K562 (cell line): ENCODE measurements at places on chromosomes 16 and 17. TPM values are rescaled to one million over a fixed set of nuclear protein-coding genes. Genes with fewer than 3 reads are reported as not detected.

DNA sequence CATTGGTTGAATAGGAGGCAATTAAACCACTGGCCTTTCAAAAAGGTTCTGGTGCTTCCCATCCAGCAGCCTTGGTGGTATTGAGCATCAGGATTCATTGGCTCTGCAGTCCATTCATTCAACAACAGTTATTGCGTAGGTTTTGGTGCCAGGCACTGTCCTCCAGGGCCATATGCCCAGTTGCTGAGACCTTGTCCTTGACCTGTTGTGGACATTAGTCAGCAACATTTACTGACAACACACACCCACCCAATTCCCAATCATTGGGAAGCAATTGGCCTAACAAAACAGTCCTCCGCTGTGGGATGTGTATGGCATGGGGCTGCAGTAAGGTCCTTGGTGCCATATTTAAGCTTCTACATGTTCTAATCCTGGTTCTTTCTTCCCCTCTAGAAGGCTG is 82.2 kb downstream of the AXIN2 start:
- no peak for DNase-seq

Gene GP1BA
- not detected in 2 replicates for polyA plus RNA-seq

GRCh38 chr17:12358477-12358876 is 307.2 kb upstream of the MYOCD start:
- DNase-seq: no peak

Gene SDR42E2
- not detected in 2 replicates for polyA plus RNA-seq

Gene SLFN14
- polyA plus RNA-seq: 2.6 and 3.1 TPM in 2 replicates

DNA sequence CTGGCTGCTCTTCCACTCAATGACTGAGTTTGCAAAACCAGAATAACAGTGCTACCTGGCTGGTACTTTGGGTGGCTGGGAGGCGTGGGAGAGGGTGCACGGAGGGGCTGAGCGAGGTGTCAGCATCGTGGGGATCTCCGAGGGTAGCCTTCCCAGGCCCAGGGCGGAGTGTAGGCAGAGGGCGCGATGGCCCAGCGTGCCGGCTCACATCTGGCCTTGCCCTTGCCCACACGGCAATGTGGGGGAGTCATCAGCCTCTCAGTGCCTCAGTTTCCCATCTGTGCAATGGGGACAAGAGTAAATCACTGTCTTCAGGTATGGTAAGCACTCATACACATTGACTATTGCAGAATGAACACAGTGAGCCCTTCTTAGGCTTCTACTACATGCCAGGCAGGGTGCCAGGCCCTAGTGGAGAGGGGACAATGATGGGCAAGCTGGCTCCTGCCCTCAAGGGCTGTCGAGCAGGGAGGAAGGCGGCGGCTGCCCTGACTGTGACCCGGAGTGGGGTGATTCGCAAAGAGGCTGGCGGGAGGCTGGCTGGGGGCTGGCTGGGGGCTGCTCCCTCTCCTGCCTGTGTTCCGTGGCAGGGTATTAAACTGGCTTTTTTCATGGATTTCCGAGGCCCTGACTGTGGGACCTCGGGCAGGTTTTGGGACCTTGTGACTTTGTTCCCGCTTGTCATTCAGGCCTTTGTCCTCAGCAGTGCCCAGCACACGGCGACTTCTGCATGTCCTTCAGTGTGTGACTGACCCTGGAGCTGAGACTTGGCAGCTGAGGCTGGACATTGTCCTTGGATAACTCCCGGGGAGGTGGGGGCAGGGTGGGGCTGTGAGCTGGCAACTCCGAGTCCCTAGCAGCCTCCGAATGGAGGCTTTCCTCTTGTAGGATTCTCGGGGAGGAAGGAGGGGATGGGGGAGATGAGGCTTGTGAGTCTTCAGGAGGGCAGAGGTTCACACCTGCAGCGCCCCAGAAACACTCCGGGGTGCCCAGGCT is 243.1 kb downstream of the SEC14L1 start:
- DNase-seq: no peak

DNA sequence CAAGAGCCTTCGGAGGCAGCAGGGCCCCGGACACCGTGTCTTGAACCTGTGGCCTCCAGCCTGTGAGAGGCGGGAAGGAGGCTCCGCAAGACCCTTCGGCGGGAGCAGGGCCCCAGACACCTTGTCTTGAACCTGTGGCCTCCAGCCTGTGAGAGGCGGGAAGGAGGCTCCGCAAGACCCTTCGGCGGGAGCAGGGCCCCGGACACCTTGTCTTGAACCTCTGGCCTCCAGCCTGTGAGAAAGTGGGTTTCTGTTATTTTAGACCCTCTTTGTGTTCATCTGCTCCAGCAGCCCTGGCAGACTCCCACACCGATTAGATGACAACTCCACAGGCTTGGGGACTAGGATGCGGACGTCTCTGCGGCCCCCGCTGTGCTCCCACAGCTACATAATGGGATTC is 30.0 kb downstream of the FBXO31 start:
- DNase-seq: no peak

DNA sequence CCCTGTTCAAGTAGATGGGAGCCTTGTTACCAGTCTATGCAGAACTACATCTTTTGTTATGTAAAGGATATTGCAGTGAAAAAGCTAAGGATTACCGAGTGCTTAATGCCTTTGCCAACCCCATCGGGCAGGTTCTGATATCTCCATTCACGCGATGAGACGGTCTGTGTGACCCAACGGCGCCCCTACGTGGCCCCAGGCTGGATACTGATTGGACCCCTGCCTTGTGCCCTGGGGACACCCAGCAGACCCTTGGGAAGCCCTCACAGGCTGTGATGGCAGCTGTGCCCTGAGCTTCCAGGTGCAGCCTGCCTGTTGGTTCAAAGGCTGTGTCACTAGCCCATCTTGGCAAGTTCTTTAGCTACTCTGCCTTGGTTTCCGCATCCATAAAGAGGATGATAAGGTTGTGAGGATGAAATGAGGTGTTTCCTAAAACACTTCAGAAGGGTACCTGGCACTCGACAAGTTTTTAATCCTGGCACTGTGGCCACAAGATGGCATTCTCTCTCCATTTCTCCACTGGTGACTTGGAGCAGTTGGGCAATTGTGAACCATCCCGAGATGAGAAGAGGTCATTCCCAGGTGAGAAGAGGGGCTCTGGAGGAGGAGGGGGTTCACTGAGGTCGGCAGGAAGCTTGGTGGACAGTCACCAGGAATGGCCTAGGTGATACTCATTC is 33.6 kb downstream of the HAPSTR1 start:
- DNase-seq: no peak

GRCh38 chr16:29745853-29746345 is at the start of gene C16orf54:
Gene C16orf54, minus strand, starts transcription at chr16:29745990. Its CDS starts 1,039 bp downstream, at chr16:29744951.
- no peak for DNase-seq

DNA sequence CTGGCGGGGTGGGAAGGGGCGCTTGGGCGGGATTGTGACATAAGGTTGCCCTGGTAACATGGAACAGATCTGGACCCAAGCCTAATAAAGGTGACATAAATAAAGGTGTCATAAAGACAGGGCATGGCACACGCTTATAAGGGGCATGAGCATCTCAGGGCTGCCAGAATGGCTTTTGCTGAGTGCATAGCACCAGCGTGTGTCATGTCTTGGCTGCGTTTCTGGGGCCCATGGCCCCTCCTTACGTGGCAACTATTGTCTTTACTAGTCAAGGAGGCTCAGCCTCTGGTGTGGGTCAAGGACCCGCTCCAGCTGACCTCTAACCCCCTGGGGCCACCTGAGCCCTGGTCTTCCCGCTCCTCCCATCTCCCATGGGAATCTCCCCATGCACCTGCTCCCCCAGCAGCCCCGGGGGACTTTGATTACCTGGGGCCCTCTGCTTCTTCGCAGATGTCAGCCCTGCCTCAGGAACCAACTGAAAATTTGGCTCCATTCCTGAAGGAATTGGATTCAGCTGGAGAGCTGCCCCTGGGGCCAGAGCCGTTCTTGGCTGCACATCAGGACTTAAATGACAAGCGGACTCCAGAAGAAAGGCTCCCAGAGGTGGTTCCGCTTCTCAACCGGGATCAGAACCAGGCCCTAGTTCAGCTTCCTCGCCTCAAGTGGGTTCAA is 13.9 kb downstream of the LRRC37B start:
- DNase-seq: no peak

- peak; percentile 89 for DNase-seq
Measured at GRCh38 chr16:681746-682427, 1.7 kb downstream of the STUB1 start.

- DNase-seq: no peak
Measured at GRCh38 chr17:56206351-56206750, 53.1 kb downstream of the ANKFN1 start.

Gene EFCAB5
- 0.04 TPM in 1 of 2 replicates, not detected in the other for polyA plus RNA-seq

Gene TM4SF5
- not detected in 2 replicates for polyA plus RNA-seq

Gene PRSS33
- polyA plus RNA-seq: not detected in 2 replicates

GRCh38 chr16:5598793-5599192 is 501.2 kb upstream of the EEF2KMT start:
- DNase-seq: no peak

- peak; percentile 77 for DNase-seq
Measured at GRCh38 chr17:82236142-82236971, 7.5 kb downstream of the SLC16A3 start.

- peak; percentile 73 for DNase-seq
Measured at GRCh38 chr17:81409190-81409935, 14.1 kb downstream of the BAHCC1 start.

DNA sequence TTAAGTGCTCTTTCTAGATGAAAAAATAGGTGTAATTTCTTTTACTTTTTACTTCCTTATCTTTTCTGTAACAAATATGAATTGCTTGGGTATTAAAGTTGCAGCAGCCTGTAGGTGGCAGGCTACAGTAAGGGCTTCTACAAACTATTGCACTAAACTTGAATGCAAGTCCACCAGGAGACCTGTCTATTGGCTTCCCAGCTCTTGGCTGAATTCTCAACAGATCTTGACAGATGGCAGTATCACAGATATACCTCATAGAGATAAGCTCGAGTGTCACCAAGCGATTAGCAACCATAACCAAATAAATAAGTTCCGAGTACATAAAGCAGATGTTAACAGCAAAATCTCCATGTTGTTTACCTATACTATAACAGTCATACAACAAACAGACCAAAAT is 5.9 kb downstream of the BBS2 start:
- peak; percentile 50 for DNase-seq

GRCh38 chr17:82962163-82962720 is 117.2 kb upstream of the METRNL start:
- DNase-seq: no peak

Gene RNF43
- 1.4 TPM in 2 replicates for polyA plus RNA-seq

DNA sequence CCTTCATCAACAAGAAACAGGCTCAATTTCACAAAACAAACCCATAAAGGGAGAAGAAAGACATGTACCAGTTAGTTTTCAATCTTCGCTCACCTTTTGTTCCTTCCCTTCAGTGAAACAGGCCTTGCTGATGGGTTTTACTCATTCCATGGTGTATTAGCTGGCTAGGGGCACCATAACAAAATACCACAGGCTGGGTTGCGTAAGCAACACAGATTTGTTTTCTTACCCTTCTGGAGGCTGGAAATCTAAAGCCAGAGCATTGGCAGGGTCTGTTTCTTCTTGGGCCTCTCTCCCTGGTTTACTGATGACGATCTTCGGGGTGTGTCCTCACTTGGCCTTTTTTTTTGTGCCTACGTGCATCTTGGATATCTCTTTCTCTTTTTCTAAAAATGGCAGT is 383.4 kb upstream of the RBFOX1 start:
- no peak for DNase-seq

DNA sequence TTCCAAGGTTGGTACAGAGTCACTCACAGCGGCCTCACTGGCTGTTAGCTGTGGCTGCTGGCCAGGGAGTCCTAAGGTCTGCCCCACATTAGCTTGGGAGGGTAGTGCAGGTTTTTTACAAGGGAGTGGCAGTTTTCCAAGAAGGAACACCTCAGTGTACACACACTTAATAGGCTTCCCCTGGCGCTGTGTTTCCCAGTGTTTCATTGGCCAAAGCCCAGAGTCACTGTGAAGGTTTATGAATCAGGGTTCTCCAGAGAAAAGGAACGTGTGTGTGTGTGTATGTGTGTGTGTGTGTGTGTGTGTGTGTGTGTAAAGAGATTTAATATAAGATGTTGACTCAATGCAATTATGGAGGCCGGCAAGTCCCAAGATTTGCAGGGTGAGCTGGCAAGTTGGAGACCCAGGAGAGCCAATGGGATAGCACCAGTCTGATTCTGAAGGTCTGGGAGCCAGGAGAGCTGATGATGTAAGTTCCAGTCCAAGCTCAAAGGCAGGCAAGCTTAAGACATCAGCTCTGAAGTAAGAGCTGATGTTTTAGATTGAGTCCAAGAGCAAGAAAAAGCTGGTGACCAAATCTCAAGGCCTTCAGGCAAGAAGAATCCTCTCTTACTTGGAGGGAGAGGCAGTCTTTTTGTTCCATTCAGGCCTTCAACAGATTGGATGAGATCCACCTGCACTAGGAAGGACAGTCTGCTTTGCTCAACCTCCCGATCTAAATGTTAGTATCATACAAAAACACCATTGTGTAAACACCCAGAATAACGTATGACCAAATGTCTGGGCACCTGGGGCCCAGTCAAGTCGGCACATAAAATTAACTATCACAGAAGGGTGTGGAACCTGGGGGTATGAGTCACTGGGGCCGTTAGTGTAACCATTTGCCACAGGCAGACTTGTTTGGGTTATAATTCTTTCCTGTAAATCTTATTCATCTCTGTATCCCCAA is 206.8 kb downstream of the PRKCA start:
- peak; percentile 30 for DNase-seq

DNA sequence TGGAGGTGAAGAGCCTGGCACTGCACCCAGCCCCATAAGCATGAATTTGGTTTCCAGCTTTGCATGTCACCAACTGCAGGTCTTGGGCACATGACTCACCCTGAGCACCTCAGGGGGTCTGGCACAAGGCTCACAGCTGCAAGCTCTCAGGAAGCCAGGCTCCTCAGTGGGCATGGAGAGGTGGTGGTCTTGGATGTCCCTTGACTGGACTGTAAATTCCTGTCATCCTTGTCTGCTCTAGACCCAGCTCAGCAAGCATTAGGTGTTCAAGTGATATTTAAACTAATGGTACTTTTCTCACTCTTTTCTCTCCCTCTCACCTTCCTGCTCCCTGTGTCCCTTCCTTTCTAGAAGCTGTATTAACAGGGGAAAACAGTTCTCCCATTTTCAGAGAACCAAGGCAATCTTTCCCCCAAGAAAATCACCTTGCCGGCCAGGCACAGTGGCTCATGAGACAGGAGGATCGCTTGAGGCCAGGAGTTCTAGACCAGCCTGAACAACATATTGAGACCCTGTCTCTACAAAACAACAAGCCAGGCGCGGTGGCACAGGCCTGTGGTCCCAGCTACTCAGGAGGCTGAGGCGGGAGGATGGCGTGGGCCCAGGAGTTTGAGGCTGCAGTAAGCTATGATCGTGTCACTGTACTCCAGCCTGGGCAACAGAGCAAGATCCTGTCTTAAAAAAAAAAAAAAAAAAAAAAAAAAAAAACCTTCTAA is 5.1 kb upstream of the KIFC3 start:
- DNase-seq: no peak

GRCh38 chr17:43383826-43384475 is 14.8 kb upstream of the ARL4D start:
- no peak for DNase-seq

- no peak for DNase-seq
Measured at GRCh38 chr16:49499869-49500610, 126.4 kb downstream of the C16orf78 start.

DNA sequence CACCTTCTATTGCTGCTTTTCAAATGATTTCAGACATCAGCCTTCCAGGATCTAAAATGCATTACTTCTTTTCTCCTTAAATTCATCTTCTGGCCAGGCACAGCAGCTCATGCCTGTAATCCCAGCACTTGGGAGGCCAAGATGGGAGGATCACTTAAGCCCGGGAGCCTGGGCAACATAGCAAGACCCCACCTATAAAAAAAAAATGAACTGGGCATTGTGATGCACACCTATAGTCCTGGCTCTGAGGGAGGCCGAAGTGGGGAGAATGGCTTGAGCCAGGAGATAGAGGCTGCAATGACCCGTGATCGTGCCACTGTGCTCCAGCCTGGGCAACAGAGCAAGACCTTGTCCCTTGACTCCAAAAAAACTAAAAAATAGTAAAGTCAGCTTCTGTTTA is 208.5 kb downstream of the SPECC1 start:
- no peak for DNase-seq

GRCh38 chr16:5775916-5776315 is 678.3 kb upstream of the EEF2KMT start:
- DNase-seq: no peak
